ENCODE measurements at places on chromosomes 11 and 22. TPM values are rescaled to one million over a fixed set of nuclear protein-coding genes. Genes with fewer than 3 reads are reported as not detected.

- H3K27ac ChIP-seq: no peak overlapping the region
- H3K36me3 ChIP-seq: peaks cover 33% of the 10 kb centered on the region
- H3K27me3 ChIP-seq: no peaks in the 10 kb centered on the region
- H3K4me1 ChIP-seq: no peaks in the 10 kb centered on the region
- no peak for DNase-seq
Observed at GRCh38 chr22:50439314-50439870, 35.4 kb downstream of the SBF1 start.

GRCh38 chr22:22712666-22713365 is 68.4 kb downstream of the GGTLC2 start:
- H3K27ac ChIP-seq: no peak overlapping the region
- no peaks in the 10 kb centered on the region for H3K27me3 ChIP-seq
- no peak for DNase-seq
- H3K36me3 ChIP-seq: no peaks in the 10 kb centered on the region

GRCh38 chr11:69151836-69152235 is 3.9 kb upstream of the SMIM38 start:
- H3K36me3 ChIP-seq: no peaks in the 10 kb centered on the region
- no peak overlapping the region for H3K4me3 ChIP-seq
- no peak for DNase-seq

- no peak overlapping the region for H3K4me3 ChIP-seq
- H3K36me3 ChIP-seq: no peaks in the 10 kb centered on the region
- DNase-seq: no peak
Observed at GRCh38 chr11:113016905-113017304, 55.7 kb downstream of the NCAM1 start.

Gene TRIM49
- total RNA-seq: not detected

Gene DCDC1
- not detected for total RNA-seq
